Astrocyte of the spinal cord (primary cell): ENCODE measurements at places on chromosomes 2 and 18.

DNA sequence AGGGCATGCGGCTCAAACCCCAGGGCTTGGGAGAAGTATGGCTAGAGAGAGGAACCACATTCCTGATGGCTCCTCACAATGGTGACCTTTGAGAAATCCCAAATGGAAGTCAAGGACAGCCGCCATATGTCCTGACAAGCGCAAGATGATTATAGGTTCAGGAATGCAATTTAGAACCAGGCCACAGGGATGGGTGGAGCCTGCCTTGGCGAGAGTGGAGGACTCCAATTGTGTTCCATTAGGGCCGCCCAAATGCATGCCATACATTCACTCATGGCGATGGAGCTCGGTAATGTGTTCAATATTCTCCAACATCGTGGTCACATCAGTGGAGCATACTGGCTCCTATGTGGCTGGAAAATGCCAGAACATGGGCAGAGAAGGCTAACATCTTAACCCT lies 662.9 kb upstream of the ID2 start:
- no peak for DNase-seq

GRCh38 chr2:16185801-16186272 lies 245.5 kb downstream of the MYCN start:
- no peak for DNase-seq

- peak; percentile 83 for DNase-seq
These were observed 24.7 kb upstream of the AGAP1 start for GRCh38 chr2:235468978-235469655.

GRCh38 chr18:13141209-13141608 lies 77.4 kb upstream of the LDLRAD4 start:
- DNase-seq = no peak

DNA sequence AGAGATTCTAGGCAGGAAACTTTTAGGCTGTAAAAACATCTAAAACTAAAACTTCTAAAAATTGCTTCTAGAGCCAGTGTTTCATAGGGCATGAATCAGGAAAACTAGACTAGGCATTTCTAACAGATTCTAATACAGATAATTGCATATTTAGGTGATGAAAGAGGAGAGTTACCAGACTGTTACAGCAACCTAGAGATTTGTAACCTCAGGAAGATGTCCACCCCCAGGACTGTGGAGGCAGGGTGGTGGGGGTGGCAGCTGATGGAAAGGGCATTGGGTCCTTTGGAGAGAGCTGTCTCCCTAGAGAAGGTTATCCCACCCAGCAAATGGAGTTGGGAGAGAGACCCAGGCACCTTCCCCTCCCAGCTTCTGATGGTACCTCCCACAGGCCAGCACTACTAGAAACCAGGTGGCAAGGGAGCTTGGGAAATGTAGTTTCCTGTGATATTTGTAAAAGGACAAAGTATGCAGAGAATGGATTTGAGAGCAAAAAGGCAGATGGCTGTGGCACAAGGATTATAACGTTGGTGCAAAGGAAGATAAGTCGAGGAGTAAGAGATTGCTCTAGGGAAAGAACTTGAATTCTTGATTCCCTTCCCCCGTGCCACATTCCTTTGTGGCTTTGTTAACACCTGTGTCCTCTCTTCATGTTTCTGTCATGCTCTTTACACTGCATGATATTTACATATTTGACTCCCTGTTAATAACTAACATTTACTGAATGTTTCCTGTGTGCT lies 75.6 kb upstream of the MGAT5 start:
- DNase-seq = no peak

- DNase-seq = no peak
These were observed 30.1 kb downstream of the HRH4 start for GRCh38 chr18:24490539-24490938.

GRCh38 chr2:27018142-27018541 lies 14.6 kb upstream of the TMEM214 start:
- no peak for DNase-seq

GRCh38 chr2:169397697-169398096 lies 35.4 kb upstream of the LRP2 start:
- no peak for DNase-seq

DNA sequence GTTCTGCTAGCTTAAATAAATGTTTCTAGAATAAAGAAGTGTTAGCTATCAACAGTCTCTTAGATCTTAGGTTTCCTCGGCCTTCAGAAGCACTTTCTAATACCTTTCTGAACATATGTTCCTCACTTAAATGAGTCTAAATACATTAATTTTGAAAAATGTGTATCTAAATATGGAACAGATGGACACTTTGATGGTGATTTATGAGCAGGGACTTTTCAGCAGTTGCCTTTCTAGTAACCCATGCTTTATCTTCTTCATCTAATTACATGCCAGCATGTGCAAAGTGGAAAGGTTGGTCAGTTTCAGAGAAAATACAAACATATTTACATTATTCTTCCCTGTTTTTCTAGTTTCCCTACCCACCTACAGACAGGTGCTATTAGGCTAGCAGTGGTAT lies 797.0 kb upstream of the CHAC2 start:
- DNase-seq = no peak

DNA sequence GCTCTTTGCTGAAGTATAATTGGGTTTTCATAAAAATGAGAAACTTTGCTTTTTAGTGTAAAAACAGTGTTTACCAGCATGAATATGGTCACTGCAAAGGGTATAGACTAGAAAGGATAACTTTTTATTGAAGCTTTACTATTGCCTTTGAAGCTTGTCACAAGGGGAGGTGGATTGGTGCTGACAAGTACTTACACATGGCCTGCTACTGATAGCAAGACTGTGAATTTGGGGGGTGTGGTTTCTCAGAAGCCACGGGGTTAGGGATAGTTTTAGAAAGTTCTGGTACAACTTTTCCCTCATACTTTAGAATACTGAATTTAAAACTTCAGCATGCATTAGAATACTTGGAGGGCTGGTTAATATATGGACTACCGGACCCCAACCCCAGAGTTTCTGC lies 294.1 kb downstream of the SOCS6 start:
- no peak for DNase-seq

GRCh38 chr18:68817584-68817983 lies 19.7 kb downstream of the CCDC102B start:
- no peak for DNase-seq

GRCh38 chr2:118310681-118311429 lies 222.6 kb downstream of the INSIG2 start:
- peak; percentile 2 for DNase-seq

DNA sequence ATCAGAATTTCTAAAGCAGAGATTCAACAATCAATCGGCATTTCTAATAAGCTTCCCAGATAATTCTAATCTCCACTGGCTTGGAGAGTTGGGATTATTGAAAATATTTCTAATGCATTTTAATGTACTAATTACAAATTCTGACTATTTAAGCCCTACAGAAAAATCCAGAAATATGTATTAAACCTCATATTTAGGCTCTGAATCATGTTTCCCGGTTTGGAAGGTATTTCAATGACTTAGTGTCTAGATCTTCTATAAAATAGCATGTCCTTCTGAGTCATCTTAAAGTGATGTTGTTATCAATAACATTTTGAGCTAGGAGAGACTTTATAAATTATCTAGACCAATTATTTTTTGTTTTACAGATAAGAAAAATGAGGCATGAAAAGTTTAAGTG lies 258.8 kb upstream of the NRXN1 start:
- DNase-seq = peak; percentile 36

DNA sequence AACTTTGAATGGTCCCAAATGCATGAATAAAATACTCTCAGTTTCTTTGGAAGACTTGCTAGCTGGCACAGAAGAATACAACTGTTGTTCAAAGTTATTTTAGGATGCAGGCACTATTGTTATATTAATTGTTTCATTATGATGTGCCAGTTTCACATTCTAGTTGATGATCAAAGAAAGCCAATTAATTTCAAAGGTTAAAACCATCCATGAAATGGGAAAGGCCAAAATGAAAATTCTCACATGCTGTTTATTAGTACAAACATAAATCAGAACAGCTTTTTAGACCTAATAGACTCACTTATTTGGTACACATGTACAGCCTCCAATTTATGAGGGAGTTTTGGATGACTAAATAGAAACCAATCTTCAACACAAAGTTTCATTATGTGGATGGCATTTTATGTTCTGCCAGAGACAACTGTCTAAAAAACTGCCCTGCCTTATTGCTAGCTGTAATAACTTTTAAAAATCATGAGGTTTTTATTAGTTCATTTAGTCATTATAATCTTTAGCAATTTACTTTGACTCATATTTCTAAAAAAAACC lies 42.2 kb downstream of the RFTN2 start:
- DNase-seq = no peak

DNA sequence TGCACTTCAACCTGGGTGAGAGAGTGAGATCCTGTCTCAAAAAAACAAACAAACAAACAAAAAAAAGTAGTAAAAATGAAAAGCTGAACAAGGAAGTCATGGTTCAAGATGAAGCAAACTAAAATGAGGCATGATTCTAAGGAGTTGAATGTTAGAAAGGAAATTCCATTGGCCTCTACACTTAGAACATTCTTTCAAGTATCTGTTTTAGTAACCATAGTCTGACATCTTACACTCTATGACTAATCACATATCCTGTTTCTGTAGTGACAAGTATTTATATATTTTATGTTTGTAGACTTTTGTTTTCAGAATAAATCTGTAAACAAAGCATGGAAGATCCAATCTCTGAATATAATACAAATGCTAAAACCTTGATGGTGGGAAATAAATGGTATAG lies 164.1 kb downstream of the KIAA1328 start:
- DNase-seq = peak; percentile 47

- DNase-seq = no peak
These were observed 13.5 kb downstream of the RHBDD1 start for GRCh38 chr2:226849349-226849748.

- no peak for DNase-seq
These were observed 61.5 kb upstream of the NFE2L2 start for GRCh38 chr2:177326005-177326404.

DNA sequence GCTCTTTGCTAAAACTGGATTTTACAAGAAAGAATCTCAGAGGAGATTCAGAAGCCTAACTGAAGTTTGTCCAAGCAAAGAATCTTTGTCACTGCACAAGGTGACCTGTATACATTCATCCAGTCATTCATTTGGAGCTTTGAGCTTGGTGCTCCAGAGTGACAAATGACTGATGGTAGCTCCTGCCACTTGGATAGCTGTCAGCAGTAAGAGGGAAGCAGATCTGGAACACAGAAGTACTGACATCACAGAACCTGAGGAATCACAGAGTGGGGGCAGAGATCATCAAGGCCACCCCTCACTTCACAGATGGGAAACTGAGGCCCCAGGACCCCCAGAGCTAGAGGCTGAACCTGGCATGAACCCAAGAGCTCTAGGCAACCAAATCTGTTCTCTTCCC lies 28.8 kb upstream of the IGFBP2 start:
- DNase-seq = no peak

GRCh38 chr2:36965751-36966369 lies 476 bp downstream of the STRN start:
- DNase-seq = peak; percentile 14

GRCh38 chr18:23200756-23201155 lies 65.5 kb downstream of the CABLES1 start:
- DNase-seq = no peak

GRCh38 chr2:31082002-31082401 lies 56.2 kb downstream of the GALNT14 start:
- no peak for DNase-seq

DNA sequence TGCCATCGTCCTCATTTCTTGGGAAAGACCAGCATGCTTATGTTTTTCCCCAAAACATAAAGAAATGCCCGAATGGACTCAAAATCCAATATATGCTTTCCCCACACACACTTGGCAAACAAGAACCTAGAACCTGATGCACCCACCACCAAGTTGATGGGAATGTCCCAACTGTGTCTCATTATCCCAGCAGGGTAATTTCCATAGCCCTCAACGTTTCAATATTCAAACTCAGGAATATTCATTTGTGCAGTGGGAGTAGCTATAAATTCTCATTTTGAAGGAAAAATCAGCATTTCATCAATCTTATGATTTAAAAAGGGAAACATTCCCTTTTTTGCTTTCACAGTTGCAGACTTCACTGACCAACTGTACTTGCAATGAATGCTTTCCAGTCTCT lies 50.7 kb downstream of the SNORC start:
- DNase-seq = no peak

DNA sequence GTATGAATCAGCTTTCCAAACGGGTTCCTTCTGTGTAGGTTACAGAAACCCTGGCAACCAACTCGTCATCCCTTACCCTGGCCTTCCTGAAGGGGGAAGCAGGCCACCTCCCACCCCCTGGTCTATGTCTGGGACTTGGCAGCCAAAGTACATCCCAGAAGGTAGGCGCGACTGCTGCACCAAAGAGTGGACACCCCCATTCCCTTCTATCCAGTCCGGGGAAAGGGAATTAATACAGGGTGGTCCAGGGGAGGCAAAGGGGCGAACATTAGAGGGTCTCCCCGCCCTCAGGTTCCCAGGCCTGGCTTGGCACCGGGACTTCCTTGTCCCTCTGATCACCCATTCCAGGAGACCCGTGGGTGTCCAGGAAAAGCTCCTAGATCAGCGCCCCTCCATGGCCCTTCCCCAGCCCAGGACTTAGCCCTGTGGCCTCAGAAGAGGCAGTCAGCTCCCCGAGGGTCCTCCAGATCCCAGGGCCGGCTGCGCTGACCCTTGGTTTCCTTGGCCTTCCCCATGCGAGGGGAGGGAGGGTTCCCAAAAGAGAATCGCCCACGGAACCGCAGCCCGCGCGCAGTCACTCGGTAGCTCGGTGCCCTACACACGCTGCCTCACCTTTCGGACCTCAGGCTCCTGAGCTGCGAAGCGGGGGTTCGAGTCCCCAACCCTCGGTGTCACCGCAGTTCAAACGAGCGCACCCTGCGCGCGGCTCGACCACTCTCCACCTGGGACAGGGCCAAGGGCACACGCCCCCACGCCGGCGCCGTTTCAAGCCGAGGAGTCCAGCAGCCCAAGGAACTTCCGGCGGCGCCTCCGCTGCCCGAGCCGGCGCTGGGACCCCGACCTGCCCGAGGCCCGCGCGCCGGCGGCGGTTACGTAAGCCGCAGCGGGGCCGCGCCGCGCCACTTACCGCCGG lies at the start of gene PER2:
Gene PER2 (minus strand): TSS at position 874 of the 913 bp plus-strand sequence. CDS start 10,674 bp downstream, outside the sequence.
- DNase-seq = peak; percentile 90

DNA sequence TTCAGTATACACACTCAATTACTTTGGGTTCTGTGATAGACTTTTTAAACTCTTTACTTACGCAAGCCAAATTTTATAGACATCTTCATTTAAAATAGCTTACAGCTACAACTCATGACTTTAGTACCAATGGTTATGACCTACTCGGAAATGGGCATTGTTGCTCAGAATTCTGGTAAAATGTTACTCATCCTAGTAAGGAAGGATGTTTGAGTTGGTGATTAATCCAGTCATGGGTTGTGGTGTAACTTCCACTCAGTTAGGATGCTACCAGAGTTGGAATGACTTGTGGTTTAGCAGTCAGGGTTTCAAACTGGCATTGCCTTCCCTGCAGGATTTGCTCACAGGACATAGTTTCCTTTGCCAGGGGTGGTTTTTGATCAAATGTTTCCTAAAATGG lies 7.4 kb upstream of the NPC1 start:
- DNase-seq = peak; percentile 79

DNA sequence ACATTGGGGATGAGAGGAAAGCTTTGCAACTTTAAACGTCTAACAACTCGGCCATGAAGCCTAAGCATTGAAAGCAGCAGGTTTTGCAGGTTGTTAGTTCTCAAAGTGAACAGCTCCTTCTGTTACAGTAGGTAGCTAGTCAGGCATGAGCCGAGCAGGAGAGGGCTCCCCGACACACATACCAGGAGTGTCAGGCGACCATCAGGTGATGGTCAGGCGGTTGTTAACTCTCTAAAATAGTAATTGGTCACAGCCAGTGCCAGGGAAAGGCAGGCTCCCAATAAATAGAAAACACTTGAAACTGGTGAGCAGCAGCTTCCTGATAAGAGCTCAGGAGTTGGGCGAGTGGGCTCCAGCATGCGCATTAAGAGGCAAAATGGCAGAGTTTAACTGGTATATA lies 53.5 kb upstream of the DAPL1 start:
- no peak for DNase-seq

GRCh38 chr2:169320561-169320960 lies 41.8 kb downstream of the LRP2 start:
- DNase-seq = no peak
